ENCODE measurements at places on chromosomes 4 and X.

DNA sequence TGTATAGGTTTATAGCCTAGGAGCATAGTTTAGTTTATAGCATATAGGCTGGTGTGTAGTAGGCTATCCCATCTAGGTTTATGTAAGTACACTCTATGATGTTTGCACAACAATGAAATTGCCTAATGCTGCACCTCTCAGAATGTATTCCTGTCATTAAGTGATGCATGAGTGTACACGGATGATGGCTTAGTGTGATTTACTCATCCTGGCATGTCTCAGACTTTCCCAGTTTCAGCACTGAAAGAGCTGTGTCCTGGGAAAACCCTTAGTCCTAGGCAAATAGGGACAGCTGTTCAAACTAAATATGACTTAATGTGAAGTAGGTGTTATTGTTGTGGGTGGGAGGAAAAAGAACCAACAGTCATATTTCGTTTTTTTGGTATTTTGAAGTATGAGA lies 264.9 kb upstream of the MAGEB18 start:
- DNase-seq: no peak

GRCh38 chr4:54637325-54637724 lies 20.4 kb upstream of the KIT start:
- DNase-seq: no peak

GRCh38 chr4:76292730-76293129 lies 13.8 kb upstream of the STBD1 start:
- no peak for DNase-seq

GRCh38 chr4:15811703-15812337 lies 33.7 kb downstream of the CD38 start:
- no peak for DNase-seq

DNA sequence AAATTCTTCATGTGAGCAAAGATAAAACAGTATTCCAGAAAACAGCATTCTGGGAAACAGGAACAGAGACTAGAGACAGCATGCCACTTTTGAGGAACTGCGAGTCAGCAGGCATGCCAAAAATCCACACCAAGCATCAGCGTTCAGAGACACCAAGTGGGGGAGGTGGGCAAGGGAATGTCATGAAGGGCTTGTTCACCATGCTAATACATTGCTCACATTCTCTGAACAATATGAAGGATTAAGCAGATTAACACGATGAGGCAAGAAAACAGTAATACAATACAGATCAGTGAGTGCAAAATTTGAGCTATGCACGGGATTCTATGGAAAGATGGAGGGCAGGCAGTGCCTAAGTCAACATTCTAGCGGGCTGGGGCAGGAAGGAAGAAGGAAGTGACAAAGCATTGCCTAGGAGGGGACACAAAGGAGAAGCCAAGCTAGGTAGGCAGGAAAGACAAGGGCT lies 278.3 kb downstream of the FBXW7 start:
- DNase-seq: no peak
